ENCODE measurements at places on chromosomes 3 and 15.

DNA sequence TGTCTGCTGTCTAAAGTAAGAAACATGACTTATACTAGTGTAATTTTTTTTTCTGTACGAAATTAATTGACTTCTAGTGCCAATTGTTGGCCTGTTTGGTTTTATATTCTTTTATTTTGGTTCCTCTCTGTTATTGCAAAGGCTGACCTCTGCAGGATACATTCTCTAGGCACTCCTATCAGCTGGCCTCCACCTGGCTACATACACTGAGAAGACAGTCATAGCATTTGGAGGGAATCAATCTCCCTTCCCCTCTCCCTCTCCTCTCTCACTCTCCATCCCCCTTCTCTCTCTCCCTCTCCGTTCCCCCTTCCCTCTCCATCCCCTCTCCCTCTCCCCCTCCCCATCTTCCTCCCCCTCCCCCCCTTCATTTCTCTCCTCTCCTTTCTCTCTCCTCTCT, 116.7 kb downstream of the MCTP2 start:
- no peak for DNase-seq

- no peak for DNase-seq
Observed at GRCh38 chr15:58454950-58455401, 23.2 kb downstream of the LIPC start.

DNA sequence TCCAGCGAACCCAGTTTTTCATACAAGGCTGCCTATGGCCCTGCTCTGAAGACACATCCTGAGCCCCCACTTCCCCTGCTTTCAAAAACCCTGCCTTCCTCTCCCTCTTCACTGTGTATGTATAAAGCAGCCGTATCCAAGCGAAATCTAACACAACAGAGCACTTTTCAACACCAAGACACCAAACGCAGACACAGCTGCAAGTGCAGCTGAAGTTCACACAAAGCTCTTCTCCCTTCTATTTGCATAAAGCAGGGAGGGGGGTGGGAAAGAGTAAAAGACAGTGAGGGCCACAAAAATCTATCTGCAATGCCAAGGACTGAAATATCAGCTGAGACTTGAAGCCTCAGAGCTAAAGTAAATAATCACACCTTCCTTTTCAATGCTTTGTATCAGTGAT, 35.1 kb upstream of the CSPG5 start:
- DNase-seq: no peak

DNA sequence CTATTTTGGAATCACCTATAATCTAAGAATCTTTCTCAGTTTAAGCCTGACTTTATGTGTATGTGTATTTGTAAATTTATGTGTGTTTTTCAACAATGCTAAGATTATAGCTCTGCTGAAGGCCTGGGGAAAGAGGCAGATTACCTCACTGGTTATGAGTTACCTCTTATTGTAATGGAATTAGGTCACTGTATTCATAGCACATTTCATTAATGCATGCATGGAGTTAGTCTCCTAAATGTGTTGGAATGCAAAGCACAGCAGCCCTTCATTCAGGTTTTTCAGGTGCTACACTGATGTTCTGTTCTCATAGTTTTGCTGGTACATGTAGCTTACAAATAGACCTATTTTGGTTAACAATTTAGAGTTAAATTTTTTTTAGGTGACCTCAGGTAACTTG, 9.5 kb downstream of the GPR87 start:
- DNase-seq: no peak

DNA sequence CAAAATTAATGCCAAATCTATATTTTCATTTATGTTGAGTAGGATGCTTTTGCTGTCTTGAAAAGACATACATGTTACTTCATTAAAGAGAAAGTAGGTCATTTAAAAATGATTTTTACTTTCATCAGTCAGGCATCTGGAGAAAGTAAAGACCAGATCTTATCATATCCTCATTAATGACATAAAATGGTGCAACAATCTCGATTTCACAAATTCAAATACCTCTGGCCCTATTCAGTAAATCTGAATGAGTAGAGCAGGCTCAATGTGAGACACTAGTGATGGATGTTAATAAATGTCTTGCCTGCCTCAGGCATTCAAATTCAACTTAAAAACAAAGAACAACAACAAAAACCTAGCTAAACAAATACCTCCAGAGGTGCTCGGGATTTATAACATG, 714.1 kb downstream of the NAALADL2 start:
- no peak for DNase-seq

All from LHCN-M2 (cell line).